ENCODE measurements at places on chromosomes 6 and 20. TPM values are rescaled to one million over a fixed set of nuclear protein-coding genes. Genes with fewer than 3 reads are reported as not detected.

Gene PCNA
- 21.6 TPM for total RNA-seq

Gene SLC17A2
- total RNA-seq, result not detected

Gene SNX14
- total RNA-seq, result 66.9 TPM

Gene BMP2
- 0.08 TPM for total RNA-seq

Measured in naive thymus-derived CD4-positive, alpha-beta T cell (primary cell).